ENCODE measurements at places on chromosomes 7 and 10.

DNA sequence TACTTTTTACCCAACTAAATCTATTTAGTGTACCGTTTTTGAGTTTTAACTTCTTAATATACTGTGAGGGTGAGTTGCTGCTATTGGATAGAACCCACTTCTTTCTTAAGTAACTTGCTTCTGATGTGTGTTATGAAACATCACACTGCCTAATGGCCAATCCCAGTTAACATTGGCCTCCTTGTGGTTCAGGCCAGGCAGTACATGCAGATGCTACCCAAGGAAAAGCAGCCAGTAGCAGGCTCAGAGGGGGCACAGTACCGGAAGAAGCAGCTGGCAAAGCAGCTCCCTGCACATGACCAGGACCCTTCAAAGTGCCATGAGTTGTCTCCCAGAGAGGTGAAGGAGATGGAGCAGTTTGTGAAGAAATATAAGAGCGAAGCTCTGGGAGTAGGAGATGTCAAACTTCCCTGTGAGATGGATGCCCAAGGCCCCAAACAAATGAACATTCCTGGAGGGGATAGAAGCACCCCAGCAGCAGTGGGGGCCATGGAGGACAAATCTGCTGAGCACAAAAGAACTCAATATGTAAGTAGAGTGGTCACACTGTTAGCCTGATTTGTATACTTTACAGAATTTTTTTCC lies 39.7 kb downstream of the TES start:
- DNase-seq, result no peak

DNA sequence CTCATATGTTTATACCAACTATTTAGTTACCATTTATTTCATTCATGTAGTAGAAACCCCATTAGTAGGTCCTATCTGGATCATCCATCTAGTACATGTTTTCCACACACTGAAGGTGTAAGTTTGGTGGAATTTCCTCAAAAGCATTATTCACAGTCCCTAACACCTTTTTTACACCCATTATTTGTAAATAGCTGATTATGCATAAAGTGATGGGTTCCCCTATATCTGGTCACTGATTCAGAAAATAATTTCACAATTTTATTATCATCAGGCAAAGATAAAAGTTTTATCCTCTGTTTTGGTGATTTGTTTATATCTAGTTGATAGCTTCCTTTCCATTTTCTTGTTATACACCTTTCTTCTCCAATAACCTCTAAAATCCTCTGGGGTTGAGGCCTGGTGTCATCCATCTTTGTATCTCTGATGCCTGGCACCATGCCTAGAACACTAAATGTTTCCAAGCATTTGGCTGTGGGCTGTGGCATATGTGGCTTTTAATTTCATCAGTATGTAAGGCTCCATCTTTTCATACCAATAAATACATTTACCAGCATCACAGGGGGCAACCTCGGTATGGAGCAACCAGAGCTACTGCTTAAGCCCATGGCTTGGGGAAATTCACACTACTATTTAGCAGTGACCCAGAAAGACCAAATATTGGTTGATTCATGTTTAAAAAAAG lies 1089.5 kb upstream of the LRRN3 start:
- no peak for DNase-seq

DNA sequence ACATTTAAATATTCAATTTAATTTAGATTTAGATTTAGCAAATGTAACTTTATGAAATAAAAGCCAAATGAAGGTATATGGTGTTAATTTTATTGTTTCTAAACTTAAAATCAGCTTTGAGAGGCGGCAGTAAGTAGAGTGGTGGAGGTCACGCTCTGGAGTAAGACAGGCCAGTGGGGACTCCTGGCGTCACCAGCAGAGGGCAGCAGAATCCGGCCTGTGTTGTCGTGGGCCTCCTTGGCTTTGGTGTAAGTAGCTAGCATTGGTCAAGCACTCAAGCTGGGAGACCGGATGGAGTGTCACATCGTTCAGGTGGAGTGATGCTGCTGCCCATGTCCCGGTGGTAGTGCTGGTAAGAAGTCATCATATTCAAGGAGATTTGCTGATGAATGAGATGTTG lies 98.7 kb upstream of the DNAJB6 start:
- no peak for DNase-seq

- no peak for DNase-seq
Measured at GRCh38 chr7:12729112-12729511, 41.7 kb downstream of the ARL4A start.

GRCh38 chr7:149850007-149850594 lies 11.9 kb downstream of the ZNF862 start:
- no peak for DNase-seq

- DNase-seq, result peak; percentile 47
Measured at GRCh38 chr10:98420786-98421185, 5.8 kb upstream of the PYROXD2 start.

DNA sequence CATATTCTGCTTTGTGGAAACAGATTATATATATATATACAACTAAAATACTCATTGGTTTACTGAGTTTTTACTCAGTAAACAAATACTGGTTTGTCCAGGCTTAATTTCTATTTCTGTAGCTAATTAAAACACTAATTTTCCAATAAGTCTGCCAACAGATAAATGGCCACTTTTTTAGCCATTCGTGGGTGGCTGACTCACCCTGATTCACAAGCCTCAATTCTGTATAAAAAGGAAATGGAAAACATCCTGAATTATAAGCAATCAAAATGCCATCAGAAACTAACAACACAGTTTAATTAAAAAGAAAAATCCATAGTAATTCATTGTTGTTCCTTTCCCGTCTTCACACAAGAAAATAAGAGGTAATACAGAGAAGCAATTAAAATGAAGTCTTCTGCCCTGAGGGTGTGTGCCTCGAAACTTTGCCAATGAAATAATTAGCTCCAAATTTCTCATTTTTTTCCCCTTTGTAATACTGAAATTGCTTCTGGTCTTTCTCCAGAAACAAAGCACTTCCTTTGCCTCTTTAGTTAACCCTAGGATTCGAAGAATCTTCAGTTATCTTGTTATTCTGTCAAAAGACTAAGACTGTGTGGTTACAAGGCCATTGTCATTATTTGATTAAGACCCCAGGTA lies 118.7 kb upstream of the PTN start:
- no peak for DNase-seq
